ENCODE measurements at places on chromosomes 5 and 9. TPM values are rescaled to one million over a fixed set of nuclear protein-coding genes. Genes with fewer than 3 reads are reported as not detected.

DNA sequence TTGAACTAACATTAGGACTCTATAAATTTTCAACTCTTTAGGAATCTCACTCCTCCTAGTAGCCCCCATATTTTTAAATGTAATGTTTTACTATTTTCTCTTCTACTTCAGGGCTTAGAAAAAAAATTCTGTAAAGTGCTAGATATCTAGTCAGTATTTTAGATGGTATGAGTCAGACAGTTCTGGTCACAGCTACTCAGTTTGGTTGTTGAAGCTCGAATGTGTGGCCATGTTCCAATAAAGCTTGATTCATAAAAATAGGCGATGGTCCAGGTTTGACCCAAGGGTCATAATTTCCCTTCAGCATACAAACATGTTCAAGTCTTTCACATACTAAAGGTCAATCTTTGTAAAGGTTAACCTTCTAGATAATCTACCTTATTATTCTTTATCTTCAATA is 566.0 kb upstream of the CDH18 start:
- no peak for DNase-seq

- no peak for DNase-seq
Observed at GRCh38 chr5:53099546-53099945, 10.0 kb downstream of the MOCS2 start.

GRCh38 chr5:176454724-176455394 is 6.7 kb downstream of the FAF2 start:
- DNase-seq = no peak

DNA sequence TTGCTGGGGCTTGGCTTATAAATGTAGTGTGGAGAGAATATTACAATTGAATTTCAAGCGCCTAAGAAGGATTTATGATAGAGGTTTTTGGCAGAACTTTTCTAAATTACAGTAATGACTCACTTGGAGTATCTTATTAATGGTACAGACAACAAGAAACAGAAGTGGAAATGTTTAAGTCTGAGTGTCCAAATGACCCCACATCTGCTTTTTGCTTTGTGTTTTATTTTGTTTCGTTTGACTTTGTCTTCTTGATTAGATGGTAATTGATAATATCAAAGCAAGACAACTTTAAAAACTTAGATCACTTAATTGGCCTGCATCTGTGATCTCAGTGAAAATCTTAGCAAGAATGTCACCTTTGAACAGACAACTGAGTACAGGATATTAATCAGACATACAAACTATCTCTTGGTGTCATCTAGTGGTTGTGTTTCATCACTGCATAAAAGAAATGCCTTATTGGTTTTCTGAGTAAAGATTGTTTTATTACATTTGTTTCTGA is 577.4 kb downstream of the ISL1 start:
- no peak for DNase-seq

DNA sequence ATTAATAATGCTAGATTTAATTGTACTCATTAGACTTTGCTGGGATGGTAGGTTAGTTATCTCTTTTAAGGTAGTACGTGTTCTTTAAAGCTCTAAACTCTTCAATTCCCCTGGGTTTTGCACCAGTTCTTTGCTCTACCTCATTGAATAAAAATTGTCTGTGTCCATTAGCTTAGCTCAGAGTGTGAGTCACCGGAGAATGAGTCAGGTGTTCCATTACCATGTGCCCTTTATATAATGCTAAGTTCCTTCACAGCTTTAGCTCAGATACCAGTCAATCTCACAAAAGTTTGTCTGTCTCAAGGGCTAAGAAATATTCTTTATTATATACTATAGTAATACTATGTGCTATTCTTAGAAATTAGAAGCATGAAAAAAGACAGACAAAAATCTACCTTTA is 339.4 kb downstream of the PRELID2 start:
- DNase-seq = no peak

DNA sequence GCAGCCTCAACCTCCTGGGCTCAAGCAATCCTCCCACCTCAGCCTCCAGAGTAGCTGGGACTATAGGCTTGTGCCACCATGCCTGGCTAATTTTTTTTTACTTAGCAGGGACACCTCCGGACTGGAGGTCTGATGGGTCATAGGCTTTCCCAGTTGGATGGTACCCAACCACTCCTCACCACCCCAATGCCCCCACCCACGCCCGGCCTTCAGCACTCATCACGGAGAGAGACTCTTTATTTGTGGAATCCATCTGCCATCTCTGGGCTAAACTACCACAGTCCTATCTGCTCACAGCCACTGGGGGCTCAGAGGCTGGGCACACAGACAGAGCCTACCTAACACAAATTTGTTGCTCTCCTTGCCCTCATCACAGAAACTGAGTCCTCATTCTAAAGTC is 58.3 kb upstream of the STXBP1 start:
- DNase-seq = no peak

DNA sequence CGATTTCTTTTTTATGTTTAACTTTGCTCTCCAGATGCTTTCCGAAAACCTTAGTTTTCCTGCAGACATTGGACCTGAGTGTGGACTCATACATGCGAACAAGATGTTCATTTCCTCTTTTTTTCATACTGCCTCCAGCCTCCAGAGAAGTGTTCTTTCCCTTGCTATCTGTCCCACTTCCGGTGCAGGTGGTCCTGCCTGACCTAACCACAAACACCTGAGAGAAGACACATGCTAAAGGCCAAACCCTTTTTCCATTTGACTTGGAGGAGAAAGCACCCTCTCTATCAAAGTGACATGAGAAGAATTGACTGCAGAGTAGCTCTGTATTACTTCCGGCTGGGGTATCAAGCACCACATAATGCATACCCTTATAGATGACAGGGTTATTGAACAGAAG is 334.0 kb downstream of the ARHGEF28 start:
- DNase-seq = no peak

NR4A3 gene
- total RNA-seq = 5.5 TPM

MELK gene
- not detected for total RNA-seq
